ENCODE measurements at places on chromosomes 12 and 14.

- no peak for DNase-seq
These were observed 30.5 kb upstream of the AP4S1 start for GRCh38 chr14:30994681-30995620.

DNA sequence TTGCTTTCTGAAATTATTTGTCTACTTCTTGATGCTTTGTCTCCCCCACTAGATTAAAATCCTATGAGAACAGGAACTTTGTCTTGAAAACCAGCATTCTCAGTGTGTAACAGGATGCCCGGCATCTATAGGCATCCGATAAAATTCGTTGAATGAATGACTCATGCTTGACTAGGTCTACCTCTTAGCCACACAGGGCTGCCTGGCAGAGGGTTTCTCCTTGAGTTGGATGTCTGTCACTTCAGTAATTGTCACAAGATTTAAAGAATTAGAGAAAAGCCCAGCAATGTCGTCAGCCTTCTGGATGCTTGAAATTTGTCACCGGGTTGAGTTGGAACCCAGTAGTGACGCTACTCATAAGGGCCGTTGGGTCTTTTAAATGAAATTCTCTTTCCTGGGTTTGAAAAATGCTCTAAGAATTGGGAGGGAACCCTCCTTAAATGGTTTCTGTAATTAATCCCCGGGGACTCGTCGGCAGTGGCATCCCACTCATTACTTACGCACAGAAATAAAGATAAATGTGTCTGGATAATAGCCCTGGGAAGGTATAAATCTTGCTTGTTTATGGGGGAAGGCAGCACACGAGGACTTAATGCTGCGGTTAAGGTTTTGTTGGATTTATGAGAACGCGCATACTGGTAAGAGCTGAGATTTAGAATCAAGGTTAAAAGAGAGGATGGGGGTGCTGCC, 194.1 kb downstream of the AACS start:
- no peak for DNase-seq

- DNase-seq: no peak
These were observed 30.6 kb upstream of the GALNT9 start for GRCh38 chr12:132359971-132360370.

DNA sequence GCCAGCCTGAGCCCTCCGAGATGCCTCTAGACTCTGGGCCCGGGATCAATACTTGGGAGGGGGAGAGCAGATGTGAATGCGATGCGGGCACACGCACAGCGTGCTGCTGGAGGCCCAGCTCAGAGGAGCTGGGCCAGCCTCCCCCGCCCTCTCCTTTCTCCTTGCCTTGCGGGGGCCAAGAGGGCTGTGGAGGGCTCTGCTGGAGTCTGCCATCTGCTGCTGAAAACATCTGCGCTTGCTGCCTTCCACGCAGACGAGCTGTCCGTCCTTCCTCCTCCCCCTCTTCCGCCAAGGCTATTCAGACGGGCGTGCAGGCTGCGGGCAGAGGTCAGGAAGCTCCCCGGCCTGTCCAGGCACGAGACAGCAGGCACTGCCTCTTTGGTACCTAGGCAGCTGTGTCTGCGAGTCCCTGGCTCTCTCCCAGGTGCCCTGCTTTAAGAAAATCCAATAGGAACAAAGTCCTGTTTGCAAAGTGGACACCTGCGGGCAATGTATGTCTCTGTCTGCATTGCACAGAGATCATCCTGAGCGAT, 75.2 kb downstream of the SPRING1 start:
- peak; percentile 47 for DNase-seq

- DNase-seq: no peak
These were observed 346.2 kb downstream of the C12orf75 start for GRCh38 chr12:105676694-105677093.

- peak; percentile 12 for DNase-seq
These were observed 26.3 kb downstream of the CMA1 start for GRCh38 chr14:24481622-24482324.

- no peak for DNase-seq
These were observed 11.1 kb downstream of the TXNRD1 start for GRCh38 chr12:104226672-104227071.

- DNase-seq: no peak
These were observed 4.0 kb downstream of the LTB4R start for GRCh38 chr14:24315243-24315806.

DNA sequence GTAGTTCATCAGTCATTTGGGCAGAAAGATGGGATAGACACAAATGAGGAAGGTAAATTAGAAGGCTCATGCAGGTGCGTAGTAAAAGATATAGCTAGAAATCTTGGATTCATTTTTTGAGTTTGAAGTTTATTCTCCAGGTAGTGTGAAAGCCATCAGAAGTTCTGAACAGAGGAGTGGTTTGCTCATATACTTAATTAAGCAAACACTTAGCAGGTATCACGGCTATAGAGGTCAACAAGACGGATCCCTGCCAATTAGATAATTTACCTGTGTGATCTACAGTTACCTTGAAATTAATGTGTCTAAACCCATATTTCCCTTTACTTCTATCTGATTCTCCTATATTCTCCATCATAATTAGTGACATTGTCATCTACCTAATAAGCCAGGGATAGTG, 29.7 kb downstream of the PALS1 start:
- no peak for DNase-seq

GRCh38 chr12:11904124-11904523, 166.6 kb upstream of the BCL2L14 start:
- no peak for DNase-seq

DNA sequence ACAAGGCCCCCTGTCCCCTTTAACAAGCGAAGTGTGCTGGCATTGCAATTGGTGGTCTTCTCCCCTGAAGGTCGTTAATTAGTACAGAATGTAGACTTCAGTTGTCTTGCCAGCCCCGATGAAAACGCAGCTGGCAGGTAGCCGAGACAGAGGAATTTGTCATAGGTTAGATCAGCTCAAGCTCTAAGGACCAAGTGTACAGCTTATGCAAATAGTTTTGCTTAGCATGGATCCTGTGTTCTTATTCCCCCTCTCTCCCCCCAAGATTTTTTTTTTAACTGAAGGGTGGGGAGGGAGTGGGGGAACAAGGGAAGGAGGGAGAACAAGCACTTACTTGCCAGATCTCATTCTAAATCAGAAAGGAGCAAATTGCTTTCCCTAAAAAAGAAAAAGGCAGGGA, 58.6 kb upstream of the PARP11 start:
- DNase-seq: no peak

- no peak for DNase-seq
These were observed 16.4 kb upstream of the PUS1 start for GRCh38 chr12:131912518-131913274.

- no peak for DNase-seq
These were observed 44.9 kb upstream of the KCNMB4 start for GRCh38 chr12:70321191-70321590.

- DNase-seq: no peak
These were observed 10.9 kb upstream of the KRT77 start for GRCh38 chr12:52713960-52714886.

GRCh38 chr12:127830730-127831129, 436.2 kb upstream of the TMEM132C start:
- no peak for DNase-seq
